ENCODE measurements at places on chromosomes 2 and 18.

GRCh38 chr18:77108001-77108692, 24.4 kb downstream of the MBP start:
- no peak for DNase-seq

GRCh38 chr2:37300146-37300545, 24.5 kb downstream of the PRKD3 start:
- no peak for DNase-seq

DNA sequence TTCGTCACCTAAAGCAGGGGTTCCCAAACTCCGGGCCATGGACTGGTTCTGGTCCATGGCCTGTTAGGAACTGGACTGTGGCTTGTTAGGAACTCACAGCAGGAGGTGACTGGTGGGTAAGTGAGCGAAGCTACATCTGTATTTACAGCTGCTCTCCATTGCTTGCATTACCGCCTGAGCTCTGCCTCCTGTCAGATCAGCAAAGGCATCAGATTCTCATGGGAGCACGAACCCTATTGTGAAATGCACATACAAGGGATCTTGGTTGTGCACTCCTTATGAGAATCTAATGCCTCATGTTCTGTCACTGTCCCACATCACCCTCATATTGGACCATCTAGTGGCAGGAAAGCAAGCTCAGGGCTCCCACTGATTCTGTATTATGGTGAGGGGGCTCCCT, 217.0 kb downstream of the ZFP36L2 start:
- no peak for DNase-seq

DNA sequence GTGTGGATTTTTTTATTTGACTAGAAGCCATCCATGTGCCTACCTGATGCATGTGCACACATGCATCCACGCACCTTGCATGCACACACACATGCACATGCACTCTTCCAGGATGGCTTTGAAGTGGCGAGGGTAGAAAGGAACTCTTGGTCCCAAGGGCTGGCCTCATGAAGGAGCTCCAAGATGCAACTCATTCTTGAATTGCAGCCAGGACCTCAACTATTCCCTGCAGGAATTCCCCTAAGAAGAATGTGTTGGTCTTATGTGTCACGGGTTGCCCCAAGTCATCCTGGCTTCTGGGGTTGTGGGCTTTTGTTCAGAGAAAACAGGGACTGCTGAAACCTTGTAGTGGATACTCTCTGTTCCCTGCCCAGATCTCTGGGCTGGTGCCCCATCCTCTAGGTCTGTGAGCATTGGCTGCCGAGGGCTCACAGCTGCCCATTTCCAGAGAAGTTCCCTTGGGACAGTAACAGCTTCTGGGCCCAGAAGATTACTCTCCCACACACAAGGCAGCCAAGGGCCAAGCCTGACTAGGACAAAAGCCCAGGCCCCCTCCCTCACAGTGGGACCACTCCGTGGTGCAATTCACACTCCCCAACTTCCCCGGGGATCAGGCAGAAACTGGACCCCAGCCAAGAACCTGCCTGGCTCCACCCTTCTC, 137.6 kb downstream of the COPS8 start:
- no peak for DNase-seq

- no peak for DNase-seq
These were observed 113.6 kb upstream of the ITGA6 start for GRCh38 chr2:172313715-172314341.

DNA sequence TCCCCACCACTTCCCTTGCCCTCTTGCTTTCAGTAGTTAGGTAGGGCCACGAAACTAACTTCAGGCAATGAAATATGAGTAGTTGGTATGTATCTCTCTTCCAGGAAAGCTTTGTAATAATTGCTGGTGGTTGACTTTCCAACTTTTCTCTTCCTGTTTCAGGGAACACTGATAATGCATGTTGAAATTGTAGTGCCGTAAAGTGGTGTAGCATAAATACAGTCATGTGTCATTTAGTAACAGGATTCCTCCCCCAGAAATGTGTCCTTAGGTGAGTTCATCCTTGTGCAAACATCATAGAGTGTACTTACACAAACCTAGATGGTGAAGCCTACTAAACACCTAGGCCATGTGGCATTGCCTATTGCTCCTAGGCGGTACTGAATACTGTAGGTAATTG, 429.2 kb downstream of the PID1 start:
- no peak for DNase-seq

DNA sequence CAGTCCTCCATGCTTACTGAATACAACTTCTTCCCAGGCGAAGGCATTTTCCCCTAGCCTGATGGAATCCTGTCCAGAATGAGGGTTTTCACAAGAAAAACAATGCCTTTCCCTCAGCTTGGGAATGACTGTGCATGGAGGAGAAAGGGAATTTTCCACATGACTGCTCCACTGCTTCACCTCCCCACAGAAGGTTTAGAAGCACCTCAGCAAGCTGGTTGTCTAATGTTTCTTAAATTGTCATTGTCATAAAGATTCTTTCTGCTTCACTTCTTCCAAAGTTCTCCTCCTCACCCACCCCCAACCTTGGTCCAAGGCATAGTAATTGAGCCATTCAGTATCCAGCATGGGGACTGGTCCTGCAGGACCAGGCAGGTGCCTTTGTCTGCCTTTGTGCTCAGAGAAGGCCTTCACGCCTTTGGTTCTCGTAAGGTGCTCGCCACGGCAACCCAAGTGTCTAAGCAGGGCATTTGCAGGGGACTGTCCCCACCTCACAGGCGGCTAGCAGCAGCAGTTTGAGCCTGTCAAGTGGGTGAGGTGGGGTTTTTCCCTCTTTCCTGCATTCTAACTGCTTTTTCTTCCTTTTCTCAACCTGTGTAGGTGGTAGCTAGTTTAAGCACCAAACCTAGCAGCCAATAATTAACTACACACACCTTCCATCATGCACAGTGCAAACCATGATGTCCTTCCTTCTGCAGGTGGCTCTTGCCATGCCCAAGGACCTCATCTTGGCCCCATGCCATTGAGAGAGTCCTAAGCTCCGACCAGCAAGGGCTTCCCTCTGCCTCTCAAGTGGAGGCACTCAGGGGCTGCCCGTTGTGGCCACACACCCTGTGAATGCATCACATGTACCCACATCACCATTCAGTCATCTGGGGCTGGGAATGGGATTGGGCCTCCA, 65.7 kb upstream of the BCL2L11 start:
- DNase-seq = no peak

DNA sequence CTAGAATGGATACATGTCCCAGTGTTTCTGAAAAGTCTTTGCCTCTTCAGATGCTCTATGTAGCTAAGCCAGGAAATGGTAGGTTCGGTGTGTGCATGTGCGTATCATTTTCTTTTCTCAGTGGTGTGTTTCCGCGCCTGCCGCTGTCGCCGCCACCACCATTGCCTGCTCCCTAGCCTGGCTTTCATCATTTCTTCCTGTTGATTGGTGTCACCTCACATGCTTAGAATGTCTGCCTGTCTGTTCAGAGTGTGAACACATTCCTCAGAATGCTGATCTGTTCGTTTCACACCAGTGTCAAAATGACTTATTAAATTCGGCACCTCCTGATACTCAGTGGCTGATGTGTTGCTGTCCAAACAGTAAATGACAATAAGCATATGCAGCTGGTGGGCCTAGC, 255.2 kb upstream of the SPRED2 start:
- no peak for DNase-seq

DNA sequence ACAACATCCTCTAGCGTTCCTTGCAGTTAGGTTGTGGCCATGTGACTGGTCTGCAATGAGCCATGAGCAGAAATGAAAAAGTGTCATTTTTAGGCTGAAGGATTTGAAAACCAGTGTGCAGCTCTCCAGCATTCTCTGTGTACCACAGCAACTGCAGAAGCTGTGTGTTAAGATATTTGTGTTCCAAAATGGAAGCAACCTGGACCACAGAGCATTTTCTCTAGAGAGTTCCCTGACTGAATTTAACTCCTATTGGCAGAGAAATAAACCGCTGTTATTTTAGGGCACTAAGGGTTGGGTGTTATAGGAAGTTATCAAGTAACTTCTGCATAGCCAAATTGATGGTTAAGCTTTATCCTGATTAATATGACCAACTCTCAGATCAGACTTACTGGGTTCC, 257.2 kb upstream of the THUMPD2 start:
- no peak for DNase-seq

GRCh38 chr2:51710222-51710621, 678.3 kb upstream of the NRXN1 start:
- DNase-seq = no peak

- DNase-seq = no peak
These were observed 98.0 kb downstream of the DYM start for GRCh38 chr18:49362431-49362830.

DNA sequence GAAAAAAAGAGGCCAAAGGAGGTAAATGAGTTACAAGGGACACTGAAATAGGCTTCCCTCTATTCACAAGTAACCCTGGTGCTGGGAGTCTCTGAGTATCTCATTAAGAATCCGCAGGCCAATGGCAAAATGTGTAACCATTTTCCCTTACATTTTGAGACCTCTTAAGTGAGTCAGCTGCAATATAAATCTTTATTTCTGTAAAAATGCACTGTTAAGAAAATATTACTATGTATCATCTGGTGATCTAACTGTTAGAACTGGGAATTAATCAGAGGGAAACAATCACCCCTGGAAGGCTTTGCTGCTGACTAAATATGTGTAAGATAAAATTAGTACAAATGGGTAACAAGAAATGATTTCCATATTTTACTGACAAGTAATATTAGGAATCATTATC, 483.1 kb upstream of the CHST9 start:
- DNase-seq = no peak

DNA sequence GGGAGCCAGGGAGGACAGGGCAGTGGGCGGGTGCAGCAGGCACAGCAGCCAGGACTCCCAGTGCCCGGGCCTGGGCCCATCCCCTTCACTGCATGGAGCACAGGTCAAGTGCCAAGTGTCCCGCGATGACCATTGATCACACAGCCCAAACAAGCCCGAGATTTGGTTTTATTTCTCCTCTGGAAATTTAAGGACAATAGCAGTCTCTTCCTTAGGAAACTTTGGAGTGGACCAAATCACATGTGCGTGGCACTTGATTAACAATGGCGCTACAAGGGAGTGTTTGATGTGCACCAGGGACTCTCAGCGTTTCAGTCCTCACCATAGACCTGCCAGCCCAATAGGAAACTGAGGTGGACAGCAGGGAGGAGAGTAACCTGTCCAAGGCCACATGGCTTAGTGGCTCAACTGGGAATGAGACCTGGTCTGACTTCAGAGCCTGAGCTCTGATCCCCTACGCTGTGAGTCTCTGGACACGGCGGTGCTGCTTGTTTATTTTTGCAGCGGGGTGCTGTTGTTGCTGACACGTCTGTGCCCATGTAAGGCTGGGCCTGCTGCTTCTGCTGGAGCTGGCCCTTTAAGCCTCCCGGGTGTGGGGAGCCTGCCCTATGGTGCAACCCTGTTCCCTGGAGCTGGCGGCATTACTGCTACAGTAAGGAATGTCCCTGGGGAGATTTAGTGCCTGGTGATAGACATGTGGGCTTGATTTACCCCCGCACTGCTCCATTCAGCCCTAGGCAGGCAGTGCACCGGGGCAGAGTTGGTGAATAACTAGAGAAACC, 194.2 kb downstream of the INHBB start:
- no peak for DNase-seq

GRCh38 chr2:219634951-219635751, 7.7 kb downstream of the SLC4A3 start:
- DNase-seq = no peak

DNA sequence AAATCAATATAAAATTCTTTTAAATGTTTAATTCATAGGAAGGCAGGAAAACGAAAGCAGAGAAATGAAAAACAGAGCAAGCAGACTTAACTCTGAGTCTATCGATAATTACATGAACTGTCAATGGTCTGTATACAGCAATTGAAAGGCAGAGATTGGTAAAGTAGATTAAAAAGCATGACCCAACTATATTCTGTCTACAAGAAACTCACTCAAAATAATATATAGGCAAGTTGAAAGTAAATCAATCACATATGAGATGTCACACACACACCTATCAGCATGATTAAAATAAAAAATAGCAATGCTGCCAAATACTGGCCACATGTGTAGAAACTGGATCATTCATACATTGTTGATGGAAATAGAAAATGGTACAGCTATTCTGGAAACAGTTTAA, 136.4 kb upstream of the CYP1B1 start:
- DNase-seq = no peak

- no peak for DNase-seq
These were observed 703.9 kb upstream of the ID2 start for GRCh38 chr2:7977981-7978380.

GRCh38 chr2:222532315-222532714, 108.0 kb downstream of the SGPP2 start:
- no peak for DNase-seq

DNA sequence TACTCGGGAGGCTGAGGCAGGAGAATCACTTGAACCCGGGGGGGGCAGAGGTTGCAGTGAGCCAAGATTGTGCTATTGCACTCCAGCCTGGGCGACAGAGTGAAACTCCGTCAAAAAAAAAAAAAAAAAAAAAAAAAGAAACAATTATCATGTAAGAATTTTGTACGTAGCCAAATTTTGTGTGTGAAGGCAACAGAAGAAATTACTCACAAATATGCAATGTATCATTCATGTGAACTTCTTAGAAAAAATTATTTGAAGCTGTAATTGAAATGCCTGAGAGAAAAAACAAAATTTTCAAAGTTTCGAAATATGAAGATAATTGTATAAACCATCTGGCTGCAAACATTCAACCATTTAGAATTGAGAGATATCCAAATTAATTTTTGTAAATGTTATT, 204.8 kb upstream of the PARD3B start:
- DNase-seq = no peak

DNA sequence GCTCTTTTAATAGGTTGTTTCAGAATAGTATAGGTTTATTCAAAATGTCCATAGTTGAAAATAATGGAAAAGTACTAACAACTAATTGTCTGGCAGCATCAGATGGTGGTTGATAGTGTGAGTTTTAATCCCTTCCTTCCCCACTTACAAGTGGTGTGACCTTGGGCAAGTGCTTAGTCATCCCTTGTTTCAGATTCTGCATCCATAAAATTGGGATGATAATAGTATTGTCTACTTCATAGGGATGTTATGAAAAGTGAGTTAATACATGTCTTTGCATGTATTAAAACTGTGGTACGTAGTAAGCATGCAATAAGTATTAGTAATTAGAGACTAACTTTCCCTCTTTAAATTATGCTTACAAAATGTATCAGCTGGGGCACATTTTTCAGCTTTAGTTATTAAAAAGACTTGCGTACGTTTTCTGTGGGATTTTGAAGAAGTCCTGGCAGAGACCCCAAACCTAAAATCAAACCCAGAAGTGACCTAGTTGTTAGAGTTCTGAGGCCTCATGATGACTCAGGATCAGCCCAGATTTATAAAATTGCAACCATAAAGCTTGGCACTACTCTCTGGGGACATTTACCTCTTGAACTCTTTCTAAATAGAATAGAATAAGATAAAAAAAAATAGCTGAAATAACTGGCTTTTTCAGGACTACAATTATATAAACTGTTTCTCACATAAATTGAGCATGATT, 8.6 kb downstream of the ITGA4 start:
- no peak for DNase-seq

- no peak for DNase-seq
These were observed 130.4 kb downstream of the MEIS1 start for GRCh38 chr2:66565291-66565690.

Data from stimulated activated CD4-positive, alpha-beta T cell treated with anti-CD3 and anti-CD28 coated beads, Interleukin-1b, Interleukin-23, amount 100 ng/mL, for 4 hours (primary cell).